ENCODE measurements at places on chromosomes 1 and 21.

DNA sequence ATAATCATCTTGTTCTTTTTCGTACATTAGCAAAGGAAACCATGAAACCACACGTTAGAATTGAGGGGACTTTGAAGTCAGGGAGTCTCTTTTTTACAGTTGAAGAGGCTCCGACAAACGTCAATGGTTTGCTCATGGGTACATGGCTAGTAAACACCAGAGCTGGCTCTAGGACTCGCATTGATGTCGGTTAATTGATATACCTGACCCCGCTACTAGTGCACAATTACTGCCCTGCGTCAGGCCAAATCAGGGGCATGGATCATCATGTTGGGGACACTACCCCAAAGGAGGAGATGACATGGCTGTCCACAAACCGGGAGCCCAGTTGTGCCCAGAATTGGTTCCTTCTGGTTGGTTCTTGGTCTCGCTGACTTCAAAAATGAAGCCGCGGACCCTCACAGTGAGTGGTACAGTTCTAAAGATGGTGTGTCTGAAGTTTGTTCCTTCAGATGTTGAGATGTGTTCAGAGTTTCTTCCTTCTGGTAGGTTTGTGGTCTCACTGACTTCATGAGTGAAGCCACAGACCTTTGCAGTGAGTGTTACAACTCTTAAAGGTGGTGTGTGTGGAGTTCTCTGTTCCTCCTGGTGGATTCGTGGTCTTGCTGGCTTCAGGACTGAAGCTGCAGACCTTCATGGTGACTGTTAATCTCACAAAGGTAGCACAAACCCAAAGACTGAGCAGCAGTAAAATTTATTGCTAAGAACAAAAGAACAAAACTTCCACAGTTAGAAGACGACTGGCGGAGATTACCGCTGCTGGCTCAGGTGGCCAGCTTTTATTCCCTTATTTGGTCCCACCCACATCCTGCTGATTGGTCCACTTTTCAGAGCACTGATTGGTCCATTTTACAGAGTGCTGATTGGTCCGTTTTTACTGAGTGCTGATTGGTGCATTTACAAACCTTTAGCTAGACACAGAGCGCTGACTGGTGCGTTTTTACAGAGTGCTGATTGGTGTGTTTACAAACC is 126.9 kb upstream of the ERRFI1 start:
- peak; percentile 43 for DNase-seq

- no peak for DNase-seq
Observed at GRCh38 chr21:39713905-39714304, 31.1 kb upstream of the IGSF5 start.

DNA sequence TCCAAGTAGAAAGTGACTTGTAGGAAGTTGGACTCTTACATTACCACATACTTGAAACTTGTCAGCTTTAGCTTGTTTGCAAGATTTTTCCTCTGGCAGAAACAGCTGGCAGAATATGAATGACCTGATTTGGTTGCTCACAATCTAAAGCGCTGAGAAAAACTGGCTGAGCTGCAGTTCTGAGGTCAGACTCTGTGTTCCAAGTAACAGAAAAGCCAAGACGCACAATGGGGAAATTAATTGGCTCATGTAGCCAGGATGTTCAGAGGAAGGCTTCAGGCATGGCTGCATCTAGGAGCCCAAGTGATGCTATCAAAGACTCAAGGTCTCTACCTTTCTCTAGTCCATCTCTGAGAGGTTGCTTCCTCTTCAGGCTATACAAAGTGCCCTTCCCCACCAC is 27.0 kb downstream of the ALPL start:
- DNase-seq: no peak

GRCh38 chr1:160608941-160609340 is 29.6 kb upstream of the CD84 start:
- no peak for DNase-seq

- no peak for DNase-seq
Observed at GRCh38 chr1:93961906-93962305, 52.7 kb upstream of the GCLM start.

GRCh38 chr1:940107-941014 is 16.6 kb downstream of the SAMD11 start:
- no peak for DNase-seq

DNA sequence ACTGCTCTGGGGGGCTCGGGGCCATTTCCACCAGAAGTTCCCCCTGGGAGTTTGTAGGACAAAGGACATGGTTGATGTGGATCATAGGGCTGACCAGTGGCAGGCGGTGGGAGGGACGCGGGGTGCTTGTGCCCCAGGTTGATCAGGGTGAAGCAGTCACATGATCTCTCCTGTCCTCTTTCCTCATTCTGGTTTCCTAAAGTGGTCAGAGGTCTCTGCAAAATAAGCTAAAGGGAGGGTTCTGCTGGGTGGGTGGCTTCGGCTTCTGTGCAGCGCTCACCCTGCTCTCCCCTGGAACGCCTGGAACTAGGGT is 9.2 kb downstream of the PDXK start:
- DNase-seq: no peak

DNA sequence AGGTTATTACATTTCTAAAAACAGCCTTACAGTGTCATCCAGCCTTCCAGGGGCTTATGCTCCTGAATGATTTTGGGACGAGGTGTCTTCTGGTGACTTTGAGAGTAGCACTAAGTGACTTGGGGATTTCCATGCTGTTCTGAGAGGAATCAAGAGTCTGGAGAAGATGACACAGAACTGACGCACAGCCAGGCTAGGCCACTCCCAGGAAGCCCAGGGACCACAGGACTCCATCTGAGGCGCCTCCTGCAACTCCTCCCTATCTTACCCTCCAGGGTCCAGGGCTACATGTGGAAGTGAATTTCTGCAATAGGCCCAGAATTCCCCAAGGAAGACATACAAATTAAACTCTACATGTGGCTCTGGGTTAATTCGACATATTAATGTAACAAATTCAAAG is 92.5 kb downstream of the SLC25A24 start:
- DNase-seq: peak; percentile 54

DNA sequence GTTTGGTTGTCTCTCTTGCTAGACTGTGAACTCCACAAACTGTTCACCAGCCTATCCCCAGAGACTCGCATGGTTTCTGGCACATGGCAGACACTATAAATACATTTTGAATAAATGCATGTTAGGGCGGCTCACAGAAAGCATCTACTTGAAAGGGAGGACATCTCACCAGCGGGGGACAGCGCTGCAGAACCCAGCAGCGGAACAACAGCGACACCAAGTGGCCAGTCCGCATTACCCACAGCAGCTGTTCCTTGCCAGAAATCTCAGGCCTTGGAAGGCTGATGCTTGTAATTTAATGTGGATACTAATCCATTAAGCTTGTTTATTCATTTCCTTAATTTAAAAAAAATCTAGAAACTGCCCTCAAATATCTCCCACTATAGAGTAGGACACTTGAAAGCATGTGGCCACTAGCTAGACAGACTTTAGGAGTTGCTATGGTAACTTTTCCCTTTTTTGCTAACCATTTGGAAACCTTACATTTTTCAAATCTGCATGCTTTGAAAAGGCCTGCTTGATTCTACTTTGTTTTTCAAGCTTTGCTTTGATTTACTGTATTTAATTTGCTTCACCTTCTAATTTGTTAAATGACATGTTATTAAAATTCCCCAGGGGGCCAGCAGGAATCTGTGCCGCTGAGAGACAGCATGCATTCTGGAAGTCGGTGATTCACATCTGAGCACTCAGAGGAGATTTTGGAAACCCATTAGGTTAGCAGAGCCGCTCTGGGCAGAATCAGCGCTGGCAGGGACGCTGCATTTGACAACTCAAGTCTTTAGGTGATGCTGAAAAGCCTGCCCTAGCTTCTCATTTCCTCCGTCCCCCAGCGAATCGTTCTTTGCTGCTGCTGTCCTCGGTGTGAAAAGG is 63.5 kb upstream of the SSX2IP start:
- DNase-seq: peak; percentile 87

- peak; percentile 3 for DNase-seq
Observed at GRCh38 chr1:161258439-161259344, at the start of gene PCP4L1. PCP4L1 (plus strand) TSS chr1:161258745; CDS start chr1:161258975, 230 bp downstream.

- DNase-seq: no peak
Observed at GRCh38 chr1:10516925-10517676, 42.4 kb downstream of the PEX14 start.

DNA sequence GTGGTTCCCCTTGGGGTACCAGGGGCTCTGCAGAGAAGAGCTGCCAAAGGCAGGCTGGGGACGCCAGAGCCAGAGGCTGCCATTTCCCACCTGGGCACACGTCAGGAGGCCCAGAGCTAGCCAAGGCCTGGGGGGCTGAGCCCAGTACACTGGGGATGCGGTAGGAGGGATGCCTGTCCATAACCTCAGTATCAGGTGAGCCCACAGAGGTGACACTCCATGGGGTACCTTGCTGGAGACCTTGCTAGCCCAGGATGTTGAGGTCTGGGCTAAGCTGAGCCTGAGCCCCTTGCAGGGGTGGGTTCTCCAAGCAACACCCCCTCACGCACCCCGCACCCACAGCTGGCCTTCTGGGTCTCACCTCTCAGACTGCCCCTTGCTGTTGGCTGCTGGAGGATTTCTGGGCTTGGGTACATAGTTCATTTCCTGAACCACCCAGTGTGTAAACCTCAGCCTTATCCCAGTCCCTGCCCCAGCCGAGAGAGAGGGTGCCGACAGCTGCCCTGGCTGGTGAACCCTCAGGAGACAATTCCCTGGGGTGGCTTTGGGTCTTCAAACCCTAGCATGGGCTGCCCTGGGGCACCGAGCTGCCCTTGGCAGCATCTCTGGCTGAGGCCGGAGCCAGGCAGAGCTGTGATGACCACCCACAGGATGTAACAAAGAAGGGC is 92.5 kb upstream of the VAMP3 start:
- DNase-seq: no peak

- DNase-seq: no peak
Observed at GRCh38 chr1:35539824-35540261, 17.4 kb downstream of the KIAA0319L start.

- DNase-seq: no peak
Observed at GRCh38 chr1:207025146-207025880, 7.2 kb downstream of the C1orf116 start.

DNA sequence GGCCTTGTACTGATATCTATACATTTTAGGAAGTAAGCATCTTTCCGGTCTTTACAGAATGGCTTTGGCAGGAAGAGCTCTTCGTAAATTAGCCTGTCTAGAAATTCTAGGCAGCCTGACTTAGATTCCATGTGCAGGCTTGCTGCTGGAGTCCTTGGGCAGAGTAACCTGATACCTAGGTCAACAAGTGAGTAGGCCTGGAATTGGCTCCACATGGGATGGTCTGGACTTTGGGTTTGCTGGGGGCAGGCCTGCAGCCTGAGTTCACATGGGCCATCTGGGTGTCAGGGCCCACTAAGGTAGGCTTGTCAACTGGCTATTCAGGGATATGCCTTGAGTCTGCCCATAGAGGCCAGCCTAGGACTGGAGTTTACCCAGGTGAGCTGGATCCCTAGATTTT is 59.6 kb upstream of the CYYR1 start:
- DNase-seq: no peak

- no peak for DNase-seq
Observed at GRCh38 chr1:234658138-234658537, 48.2 kb upstream of the IRF2BP2 start.

DNA sequence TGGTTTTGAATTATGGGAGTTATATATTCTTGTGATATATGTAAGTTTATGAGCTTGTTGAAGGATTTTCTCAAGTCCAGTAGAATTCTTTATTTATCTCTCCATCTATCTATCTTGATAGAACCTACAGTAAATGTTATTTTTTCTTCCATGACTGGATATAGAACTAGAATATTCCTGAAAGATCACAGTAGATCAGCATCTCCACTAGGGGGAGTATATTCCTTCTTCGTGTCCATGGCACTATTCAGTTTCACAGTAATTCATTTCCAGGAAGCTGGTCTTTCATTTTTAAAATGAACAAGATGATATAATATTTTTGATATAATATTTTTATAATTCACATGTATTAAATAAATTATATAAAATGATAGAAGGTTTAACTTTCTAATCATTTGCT is 18.8 kb downstream of the TMPRSS15 start:
- DNase-seq: no peak

DNA sequence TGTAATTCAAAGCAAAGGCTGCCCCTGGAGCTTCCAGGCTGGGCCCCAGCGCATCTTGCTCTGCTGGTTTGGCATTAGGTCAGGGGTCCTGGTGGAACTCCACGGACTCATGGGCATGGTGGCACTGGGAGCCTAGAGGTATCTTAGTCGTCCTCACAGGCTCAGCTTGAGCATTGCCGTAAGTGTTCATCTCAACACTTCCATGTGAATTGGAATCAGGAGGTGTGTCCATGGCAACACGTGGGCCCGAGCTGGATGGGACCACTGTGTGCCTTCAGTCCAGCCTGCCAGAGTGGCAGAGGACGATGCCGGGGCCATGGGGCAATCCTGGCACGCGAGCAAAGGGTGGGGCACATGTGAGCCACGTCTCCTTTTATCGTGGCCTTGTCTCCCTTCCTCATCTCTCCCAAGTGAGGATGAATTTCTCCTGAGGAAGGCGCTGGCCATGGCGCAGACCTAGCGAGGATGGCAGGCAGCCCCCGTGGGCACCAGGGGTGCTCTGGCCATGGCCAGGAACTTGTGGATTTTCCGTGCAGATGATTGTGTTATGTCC is 47.0 kb downstream of the AGPAT3 start:
- DNase-seq: no peak

DNA sequence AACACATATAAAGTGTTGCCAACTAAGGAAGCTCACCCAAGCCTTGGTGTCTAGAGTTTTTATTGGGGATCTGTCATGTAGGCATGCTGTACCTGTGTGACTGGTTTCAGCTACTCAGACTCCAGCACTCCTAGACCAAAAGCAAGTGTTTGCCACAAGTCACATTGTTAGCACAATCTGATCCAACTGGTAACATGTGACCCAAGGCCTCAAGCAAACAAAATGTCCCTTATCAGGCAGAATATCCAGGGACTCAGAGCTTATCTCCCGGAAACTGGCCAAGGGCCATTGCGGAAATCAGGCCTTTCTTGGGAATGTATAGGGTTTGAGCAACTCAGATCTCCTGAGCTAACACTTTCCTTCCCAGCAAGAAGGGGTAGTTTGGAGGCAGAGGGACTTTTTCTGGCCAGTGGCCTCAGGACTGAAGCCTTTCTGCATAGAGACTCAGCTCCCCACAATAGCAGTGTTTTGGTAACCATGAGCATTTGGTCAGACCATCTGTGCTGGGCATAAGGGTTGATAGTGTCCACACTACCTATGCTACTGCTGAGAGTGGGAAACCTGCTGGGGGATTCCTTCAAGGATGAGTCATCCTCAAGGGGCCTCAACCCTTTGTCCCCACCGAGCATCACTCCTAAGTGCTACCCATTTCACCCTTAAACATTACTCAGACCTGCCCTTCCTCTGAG is 29.6 kb downstream of the NHLH2 start:
- no peak for DNase-seq

- no peak for DNase-seq
Observed at GRCh38 chr1:55893155-55893554, 678.0 kb upstream of the USP24 start.

DNA sequence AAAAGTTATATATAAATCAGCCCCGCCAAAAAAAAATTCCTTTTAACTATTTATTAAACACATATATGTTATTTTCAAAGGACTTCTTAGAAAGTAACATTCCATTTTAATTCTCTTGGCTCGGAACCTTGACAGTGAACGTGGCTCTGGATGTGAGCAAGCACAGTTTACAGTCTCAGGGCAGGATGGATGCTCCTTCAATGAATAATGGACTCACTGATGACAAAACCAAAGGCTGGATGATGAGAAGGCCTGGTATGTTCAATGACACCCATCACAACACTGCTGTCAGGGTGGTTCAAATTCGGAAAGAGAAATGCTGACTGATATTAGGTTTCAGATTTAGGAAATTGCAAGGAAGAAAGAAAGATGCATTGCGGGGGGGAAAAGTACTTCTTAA is 148.8 kb downstream of the SIPA1L2 start:
- no peak for DNase-seq

GRCh38 chr1:204725821-204726448 is 40.4 kb upstream of the LRRN2 start:
- no peak for DNase-seq

All from CD4-positive, alpha-beta T cell (primary cell).